ENCODE measurements at places on chromosomes 1 and 21.

DNA sequence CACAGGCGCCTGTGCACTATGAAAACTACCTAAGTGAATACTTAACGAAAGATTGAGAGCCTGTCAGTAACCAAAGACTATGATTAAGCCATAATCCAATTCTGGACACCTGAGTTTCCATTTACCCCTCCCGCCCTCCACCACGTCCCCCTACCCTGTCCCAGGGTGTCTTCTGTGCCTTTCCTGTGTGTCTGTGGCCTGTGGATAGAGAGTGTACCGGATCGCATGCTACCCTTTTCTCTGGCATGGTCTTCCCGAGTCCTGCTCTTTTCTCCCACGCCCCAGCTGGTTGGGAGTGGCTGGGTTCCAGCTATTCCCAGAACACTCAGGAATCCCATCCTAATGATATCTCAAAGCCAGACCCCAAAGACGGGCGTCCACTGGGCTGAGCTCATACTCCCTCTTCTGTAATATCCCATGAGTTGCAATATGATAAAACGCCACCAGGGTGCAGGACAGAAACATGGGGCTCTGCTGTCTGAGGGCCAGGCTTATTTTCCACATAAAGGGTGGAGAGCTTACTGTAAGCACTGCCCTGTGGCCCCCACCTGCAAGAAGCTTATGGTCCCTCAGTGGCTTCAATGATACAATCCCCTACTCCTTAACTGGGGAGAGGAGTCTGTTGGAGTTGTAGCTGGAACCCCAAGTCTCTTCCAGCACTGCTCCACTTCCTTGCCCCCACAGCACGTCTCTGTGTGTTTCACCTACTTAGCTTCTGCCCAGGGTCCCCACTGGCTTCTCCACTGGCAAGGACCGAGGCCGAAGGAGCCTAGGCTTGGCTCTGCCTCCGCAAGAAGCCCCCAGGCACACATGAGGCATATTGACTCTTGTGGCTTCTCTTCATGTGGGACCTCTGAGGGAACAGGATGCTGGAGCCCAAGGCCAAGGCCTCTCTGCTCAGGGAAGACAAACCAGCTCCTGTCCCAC lies 17.6 kb upstream of the ALX3 start:
- DNase-seq: peak; percentile 53

- DNase-seq: peak; percentile 88
Measured at GRCh38 chr1:205711105-205712048, 31.1 kb upstream of the SLC45A3 start.

- no peak for DNase-seq
Measured at GRCh38 chr1:212377644-212378043, 37.0 kb downstream of the PACC1 start.

GRCh38 chr21:25640202-25640942 lies 1.3 kb downstream of the JAM2 start:
- no peak for DNase-seq

GRCh38 chr1:183315991-183316758 lies 102.0 kb downstream of the NMNAT2 start:
- peak; percentile 11 for DNase-seq

DNA sequence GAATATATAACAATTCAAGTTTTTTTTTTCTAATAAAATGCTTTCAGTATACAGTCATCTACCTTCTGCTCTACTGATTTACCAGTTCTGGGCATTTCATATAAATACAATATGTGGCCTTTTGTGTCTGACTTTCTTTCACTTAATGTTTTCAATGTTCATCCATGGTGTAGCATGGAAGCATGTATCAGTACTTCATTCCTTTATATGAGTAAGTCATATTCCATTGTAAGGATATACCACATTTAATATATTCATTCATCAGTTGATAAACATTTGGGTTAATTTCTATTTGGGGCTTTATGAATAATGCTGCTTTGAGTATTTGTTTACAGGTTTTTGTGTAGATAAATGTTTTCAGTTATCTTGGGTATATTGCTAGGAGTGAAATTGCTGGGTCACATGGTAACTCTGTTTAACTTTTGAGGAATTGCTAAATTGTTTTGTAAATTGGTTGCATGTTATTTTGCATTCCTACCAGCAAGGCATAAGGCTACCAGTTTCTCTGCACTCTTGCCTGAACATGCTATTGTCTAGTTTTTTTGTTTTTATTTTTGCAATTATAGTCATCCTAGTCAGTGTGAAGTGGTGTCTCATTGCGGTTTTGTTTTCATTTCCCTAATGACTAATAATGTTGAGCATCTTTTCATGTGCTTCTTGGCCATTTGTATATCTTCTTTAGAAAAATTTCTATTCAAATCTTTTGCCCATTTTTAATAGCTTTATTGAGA lies 206.1 kb downstream of the TM2D1 start:
- DNase-seq: peak; percentile 6

Measured in fibroblast of lung (primary cell).